ENCODE measurements at places on chromosomes 6 and 20. TPM values are rescaled to one million over a fixed set of nuclear protein-coding genes. Genes with fewer than 3 reads are reported as not detected.

PRL gene
- total RNA-seq, result 2.1 TPM

QKI gene
- total RNA-seq, result 224 TPM

SNAP25 gene
- total RNA-seq, result not detected

HLA-DQB1 gene
- not detected for total RNA-seq
